Activated CD8-positive, alpha-beta memory T cell treated with anti-CD3 and anti-CD28 coated beads for 1 hour (primary cell): ENCODE measurements at places on chromosomes 4 and X.
A peak's percentile ranks its signal among the peaks of the same experiment; 100 is the strongest.

GRCh38 chr4:106652095-106652494 lies 283.5 kb upstream of the GIMD1 start:
- no peak for DNase-seq

DNA sequence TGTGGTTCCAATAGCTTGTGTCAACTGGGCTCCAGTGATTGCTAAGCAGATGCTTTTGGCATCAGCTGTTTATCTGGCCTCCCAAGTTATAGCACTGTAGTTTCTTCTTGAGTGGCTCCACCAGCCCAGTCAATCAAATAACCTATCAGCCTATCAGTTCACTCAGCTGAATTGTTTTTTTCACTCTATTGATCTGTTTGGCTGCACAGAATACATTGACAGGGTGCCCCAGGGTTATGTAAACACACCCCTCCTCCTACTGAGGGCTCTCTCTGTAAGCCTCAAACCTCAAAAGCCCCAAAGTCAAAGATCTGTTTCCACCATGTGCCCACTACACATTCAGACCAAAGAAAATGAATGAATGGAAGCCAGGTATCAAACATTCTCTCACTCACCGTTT lies 214.0 kb downstream of the HS6ST2 start:
- DNase-seq, result no peak

DNA sequence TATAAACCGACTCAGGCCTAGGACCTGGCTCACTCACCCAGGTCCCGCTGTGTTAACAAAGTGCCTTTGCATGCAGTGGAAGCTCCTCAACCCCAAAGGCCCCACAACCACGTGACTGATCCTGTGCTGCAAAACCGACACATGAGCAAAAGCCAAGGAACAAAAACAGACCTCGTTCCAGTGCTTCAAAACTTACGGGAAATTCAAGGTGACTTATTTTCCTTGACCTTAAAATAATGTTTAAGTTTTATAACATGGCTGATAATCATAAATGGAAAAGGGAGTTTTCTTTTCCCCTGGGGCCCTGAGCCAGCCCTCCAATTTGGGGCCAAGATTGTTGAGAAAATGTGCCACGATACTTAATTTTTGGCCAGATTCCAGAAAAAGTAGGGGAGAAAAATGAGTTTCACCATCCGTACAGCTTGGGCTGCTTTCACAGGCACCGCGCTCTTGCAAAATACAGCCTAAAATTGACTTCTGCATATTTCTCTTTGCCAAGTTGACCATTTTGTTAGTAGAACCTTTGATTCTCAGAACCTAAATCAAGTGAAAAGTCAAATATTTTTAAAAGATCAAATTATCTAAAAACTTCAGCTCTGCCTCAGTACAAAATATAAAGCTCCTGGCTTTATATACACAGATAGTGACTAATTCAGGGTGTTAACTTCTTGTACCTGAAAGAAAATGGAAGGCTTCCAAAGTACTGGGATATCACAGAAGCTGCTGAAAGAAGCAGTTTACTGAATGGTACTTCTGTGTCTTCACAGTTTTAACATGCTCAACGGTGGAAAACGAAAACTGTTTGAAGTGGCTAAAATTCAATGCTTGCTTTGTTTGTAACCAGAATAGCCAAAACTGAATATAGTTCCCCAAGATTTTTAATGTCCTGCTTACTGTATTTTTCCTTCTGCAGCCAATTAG lies 93.8 kb downstream of the APBB2 start:
- DNase-seq, result no peak

DNA sequence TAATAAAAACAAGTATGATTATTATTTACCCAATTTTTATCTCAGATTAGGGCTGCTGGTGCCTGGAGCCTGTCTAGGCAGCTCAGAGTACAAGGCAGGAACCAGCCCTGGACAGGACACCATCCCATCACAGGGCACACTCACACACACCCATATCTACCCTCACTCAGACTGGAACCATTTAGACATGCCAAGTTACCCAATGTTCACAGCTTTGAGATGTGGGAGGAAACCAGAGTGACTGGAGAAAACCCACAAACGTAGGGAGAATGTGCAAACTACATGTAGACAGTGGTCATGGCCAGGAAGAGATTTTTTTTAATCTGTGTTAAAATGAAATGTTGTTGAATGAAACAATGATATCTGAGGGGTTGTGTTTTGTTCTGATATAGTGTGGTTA lies 35.7 kb upstream of the ADGRA3 start:
- no peak for DNase-seq

DNA sequence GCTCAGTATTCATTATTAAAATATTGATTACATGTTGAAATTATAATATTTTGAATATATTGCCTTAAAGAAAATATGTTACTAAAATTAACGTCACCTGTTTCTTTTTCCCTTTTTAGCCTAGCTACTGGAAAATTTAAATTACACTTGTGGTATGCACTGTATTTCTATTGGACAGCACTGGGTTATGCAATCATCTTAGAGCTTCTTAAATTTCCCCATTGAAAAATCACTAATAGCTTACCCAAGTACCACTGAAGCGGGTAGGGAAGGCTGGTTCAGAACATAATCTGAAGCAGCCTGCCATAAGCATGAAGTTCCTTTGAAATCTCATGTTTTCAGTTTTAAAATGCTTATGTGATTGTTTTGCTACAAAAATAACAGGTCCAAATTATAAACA lies 49.5 kb upstream of the TFDP3 start:
- DNase-seq, result no peak

- DNase-seq, result no peak
These were observed 44.2 kb upstream of the SPRY1 start for GRCh38 chr4:123352240-123352945.

GRCh38 chr4:168928346-168928745 lies 81.7 kb downstream of the CBR4 start:
- DNase-seq, result no peak

DNA sequence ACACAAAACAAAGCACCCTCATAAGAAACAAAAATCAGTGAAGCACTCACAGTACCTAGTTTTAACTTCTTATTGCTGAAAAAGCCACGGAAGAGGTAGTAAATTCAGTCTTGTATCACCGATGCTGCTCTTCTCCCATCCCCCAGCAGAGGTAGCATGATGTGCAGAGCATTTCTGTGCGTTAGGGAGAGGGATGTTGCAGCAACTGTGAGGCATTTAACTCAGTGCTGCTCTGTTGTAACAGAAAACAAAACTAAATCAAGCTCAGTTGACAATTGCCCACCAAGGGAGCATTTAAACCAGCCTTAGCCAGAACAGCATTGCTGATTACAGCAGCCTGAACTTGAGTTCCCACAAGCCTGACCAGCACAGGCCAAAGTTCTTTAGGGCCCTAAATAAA lies 1279.7 kb upstream of the ADGRL3 start:
- no peak for DNase-seq

DNA sequence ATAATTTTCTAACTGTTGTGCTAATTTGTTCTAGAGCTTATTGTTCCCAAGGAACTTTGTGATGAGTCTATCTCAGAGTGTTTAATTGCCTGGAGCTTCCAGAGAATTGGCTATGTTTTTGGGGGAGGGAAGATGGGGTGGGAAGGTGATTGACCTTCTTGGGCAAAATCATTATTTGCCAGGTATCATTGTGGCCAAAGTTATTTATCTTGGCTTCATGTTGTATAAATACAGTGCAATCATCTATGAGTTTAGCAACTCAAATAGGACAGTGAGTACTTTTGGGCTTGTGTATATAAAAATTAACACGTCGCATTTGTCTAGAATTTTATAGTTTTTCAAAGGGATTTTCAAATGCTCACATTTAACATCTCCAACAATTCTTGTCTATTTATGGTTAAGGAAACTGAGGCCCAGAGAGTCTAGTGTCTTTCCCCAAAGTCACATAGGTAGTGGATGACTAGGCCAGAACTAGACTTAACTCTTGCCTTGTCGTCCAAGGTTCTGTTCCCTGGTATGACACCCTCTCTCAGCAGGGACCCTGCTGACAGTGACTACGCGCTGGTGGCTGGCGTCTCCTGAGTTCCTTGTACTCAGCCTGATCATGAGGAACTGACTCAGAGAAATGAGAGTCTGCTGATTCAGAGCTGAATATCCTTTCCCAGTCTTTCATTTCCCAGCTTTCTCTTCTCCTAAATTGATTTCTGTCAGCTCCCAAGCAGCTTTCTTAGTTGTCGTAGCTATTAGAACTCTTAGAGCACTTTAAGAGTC lies 27.7 kb downstream of the FNIP2 start:
- DNase-seq, result no peak

DNA sequence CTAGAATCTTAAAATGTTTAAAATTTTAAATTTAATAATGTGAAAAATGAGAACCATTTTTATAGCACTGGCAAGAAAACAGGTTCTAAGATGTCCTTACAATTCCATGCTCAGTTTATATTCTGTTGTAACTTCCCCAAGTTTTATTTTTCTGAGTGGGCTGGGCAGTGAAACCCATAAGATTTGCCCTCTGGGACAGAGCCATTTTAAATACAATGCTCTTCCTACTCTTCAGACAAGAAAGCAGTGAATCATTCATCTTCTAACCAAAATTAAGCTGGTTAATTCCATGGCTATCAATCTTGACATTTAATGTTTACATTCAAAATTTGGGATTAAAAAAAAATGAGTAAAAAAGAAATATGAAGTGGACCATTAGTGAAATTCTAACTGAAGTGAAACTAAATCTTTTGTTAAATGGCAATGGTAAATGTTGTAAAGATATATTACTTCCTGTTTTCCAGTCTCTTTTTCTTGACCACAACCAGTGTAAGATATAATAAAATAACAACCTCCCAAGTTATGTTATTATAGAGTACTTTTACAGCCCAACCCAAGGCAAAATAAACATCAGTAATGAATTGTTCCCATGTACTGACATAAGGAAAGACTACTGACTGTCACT lies 37.2 kb upstream of the PTPN13 start:
- no peak for DNase-seq

GRCh38 chrX:67607466-67607865 lies 63.6 kb downstream of the AR start:
- no peak for DNase-seq

DNA sequence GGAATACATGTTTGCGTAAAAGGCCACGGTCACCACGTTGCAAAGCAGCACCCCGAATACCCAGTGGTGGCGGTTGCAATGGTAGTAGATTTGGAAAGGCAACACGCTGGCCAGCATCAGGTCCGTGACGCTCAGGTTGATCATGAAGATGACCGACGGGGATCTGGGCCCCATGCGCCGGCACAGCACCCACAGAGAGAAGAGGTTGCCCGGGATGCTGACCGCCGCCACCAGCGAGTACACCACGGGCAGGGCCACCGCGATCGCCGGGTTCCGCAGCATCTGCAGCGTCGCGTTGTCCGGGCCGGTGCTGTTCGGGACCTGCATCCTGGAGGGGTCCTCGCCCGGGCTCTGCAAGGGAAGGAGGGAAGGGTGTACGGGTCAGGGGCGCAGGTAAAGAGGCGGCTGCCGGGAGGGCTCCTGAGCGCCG lies 13.5 kb upstream of the ASMTL start:
- DNase-seq, result no peak

- DNase-seq, result no peak
These were observed 924 bp upstream of the ENAM start for GRCh38 chr4:70627620-70628019.

- DNase-seq, result peak; percentile 5
These were observed at the start of gene DDIT4L for GRCh38 chr4:100189820-100190642. TSS of gene DDIT4L (minus strand) at chr4:100190468. CDS start at chr4:100189983, 485 bp downstream.

GRCh38 chr4:150972592-150972991 lies 42.5 kb downstream of the LRBA start:
- no peak for DNase-seq

GRCh38 chr4:2537011-2537830 lies 774 bp downstream of the FAM193A start:
- peak; percentile 34 for DNase-seq

DNA sequence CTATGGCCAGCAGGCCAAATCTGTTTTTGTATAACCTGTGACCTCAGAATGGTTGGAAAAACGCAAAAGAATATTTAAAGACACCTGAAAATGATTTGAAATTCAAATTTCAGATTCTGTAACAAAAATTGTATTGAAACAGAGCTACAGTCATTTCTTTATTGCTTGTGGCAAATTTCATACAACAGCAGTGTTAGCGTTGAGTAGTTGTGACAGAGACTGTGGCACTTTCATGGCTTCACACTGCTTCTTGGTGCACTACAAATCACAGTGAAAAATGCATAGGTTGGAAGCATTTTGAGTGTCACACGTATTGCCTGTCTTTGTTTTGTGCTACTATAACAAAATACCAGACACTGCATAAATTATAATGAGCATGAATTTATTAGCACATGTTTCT lies 12.2 kb upstream of the PARM1 start:
- no peak for DNase-seq

DNA sequence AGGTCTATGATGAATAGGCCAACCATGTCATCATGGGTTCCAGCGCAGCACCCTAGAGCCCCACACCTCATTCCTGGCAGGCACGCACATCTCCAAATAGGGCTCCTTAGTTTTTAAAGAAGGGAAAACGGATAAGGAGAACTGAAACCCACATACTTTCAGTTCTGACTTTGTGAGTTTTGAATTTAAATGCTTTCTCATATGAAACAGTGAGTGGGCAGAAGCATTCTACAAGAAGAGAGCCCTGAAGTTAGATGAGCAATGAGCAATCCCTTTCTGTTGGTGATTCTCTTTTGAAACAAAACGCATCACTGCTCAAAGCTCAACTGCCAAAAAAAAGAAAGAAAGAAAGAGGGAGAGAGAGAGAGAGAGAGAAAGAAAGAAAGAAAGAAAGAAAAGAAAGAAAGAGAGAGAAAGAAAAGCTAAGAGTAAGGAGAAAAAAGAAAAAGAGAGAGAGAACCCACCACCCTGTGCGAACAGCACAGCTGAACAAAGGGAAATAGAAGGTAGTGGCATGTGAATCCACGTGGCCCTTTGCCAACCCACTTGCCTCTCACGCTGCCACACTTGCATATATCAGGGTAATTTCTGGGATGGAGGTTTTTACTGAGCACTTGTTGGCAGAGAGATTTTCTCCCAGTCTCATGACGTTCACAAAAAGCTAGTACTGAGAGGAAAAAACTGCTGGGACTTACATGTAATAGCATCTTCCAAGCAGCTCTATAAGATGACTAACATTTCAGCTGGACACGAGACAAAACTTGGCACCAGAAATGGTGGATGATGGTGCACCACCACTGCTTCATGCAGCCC lies 31.0 kb downstream of the TMSB4X start:
- no peak for DNase-seq

- no peak for DNase-seq
These were observed 180.7 kb downstream of the ADGRL3 start for GRCh38 chr4:61380865-61381264.

DNA sequence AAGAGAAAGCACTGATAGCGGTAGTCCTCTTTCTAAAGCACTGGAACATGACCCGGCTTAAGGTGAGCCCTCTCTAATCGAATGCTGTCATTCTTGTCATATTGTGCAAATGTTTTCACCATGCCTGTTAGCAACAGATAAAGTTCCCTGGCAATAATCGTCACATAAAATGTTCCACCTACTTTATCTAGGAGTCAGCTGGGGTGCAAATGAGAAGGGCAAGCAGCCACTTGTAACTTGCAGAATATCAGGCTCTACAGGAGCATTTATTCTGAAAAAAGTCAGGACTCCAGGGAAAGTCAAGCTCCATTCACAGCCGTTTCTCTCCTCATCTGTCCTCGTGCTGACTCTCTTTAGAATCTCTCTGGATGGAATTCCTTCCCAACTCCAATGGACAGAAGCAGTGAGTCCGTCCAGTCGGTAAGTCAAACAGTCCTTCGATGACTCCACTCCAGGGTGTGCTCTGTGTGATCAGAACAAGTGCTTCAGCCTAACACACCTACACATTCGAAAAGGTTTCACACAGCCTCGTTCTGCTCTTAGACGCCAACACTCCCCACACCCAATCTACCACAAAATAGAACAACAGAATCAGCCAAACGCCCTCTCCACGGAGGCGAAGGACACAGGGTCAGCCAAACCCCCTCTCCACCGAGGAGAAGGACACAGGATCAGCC lies 101.7 kb upstream of the FRG1 start:
- no peak for DNase-seq
